ENCODE measurements at places on chromosomes 6 and 20.

DNA sequence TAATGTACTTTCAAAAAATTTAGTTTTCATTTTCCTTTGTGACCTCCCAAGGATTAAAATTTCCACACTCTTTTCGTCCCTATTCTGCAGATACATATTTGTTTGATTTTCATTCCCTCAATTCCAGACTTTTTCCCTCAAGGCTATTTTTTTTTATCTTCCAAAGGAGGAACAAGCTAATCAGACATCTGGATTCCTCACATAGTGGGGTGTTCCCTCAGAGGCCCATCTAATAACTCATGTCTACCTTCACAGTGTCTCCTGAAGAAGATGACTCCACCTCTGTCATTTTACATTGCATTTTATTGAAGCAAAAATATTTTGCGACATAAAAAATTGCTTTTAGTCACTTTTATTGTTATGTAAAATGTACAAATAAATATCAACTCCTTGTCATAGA is 122.2 kb downstream of the RFPL4B start:
- DNase-seq: no peak

DNA sequence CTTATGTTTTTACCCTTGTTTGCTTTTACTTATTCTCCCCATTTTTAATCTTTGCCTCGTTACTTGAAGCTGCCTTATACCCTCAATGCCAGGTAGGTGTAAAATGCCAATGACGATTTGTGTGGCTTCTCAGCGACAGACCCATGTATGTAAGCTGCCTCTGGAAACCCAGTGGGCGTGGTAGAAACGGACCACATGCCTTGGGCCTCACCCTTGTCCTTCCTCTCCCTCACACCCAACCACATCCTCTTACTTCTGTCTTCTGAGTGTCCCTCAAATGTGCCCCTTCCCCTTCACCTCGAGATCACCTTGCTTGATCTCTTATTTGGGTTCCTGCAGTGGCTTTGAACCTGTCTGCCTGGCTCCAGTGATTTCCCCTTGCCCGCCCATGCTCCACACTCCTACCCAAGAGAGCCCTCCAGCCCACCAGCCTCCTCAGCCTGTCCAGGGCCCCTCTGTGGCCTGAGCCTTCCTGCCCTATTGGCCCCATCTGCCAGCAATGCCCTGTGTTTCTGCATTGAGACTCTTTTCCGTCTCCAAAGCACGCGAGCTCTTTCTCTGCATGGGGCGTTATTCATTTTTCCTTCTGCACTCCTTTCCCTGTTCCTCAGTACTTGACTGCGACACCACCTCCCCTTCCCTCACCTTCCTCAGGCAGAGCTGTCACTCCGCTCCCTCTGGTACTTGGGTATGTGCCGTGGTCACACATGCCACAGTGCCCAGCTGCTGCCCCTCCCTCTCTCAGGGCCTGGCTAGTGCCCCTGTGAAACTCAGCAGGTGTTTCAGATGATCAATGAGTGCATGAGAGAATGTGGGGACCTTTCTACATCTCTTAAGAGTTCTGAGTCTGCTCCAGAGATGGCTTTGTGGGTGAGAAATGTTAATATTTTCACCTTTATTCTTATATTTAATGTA is 115.4 kb downstream of the SLX4IP start:
- no peak for DNase-seq

DNA sequence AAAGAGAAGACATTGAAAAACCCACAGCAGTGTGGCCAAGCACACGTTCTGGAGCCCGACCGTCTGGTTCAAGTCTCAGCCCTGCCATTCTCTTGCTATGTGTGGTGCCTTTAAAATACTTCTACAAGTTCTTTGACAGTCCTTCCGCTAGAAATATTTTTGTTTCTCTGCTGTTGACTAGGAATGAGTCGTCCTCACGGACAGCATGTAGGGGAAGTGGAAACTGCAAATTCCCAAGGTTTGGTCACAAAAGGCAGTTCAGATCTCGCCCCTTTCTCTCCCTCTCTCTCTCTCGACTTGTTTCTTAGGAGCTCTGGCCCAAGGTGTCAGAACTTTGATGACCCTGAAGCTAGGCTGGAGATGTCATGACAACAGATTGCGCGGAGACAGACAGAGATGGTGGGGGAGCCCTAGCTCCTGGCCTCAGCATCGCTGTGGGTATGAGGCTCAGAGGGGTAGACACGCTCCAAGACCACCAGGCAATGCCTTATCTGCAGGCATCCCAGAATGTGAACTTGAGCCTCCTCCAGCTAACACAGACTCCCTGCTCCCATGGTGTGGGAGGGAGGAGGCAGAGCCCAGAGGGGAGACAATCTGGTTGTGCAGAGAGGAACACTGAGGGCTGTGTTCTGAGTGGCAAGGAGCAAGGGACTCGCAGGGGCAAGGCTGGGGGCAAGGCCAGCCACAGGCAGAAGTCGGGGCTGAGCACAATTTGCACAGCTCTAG is 368.9 kb upstream of the SULF2 start:
- DNase-seq: no peak

GRCh38 chr6:148317051-148317450 is 25.6 kb upstream of the SASH1 start:
- DNase-seq: no peak

GRCh38 chr6:71258078-71258866 is 30.3 kb upstream of the OGFRL1 start:
- no peak for DNase-seq

- DNase-seq: no peak
Observed at GRCh38 chr6:87799651-87800050, 97.6 kb upstream of the AKIRIN2 start.

- DNase-seq: no peak
Observed at GRCh38 chr20:56032251-56032650, 26.9 kb upstream of the CBLN4 start.

DNA sequence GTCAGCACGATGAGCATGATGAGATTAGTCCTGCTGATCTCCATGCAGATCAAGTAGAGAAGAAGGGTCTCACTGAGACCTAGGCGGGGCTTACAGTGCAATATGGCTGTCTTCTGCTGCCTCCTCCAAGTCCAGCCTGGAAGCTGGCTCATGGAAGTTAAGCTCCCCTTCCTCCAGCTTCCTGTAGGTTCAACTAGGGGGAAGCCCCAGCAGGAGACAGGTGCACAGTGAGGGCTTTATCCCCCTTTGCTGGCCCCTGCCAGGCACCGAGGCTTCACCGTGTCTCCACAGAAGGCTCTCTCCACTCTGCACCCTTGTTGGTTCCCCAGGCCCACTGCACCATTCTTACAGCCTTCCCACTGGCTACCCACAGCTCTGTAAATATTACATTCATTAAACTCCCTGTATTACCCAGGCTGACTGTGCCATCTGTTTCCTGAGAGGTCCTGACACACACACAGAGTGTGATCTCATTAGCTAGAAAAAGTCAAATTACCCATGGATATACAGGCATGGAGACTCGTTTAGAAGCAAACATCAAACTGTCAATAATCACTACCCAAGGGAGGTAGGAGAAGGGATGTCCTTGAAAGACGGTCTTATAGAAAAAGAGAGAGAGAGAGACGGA is 90.4 kb downstream of the SLC2A10 start:
- DNase-seq: no peak

DNA sequence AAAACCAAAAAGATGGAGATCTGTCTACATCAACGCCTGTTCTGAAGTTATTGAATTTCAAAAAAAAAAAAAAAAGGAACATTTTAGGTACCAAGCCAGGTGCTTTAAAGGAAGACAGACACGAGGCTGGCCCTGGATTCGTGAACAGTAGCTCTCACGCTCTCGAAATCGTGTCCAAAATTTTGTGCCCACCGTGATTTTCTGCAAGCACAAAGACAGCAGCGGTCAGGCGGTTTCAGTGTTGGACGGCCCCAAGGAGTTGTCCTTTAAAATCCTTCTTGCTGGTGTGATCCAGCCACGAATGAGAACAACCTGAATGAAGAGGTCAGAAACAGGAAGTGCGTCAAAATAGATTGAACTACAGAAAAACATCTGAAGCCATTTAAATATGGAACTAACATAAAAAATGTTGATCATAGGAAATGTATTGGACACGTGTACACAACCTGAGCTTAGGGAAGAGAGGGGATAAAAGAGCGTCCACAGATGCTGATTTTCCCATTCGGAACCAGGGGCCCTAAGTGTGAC is 78.2 kb downstream of the THBS2 start:
- no peak for DNase-seq

DNA sequence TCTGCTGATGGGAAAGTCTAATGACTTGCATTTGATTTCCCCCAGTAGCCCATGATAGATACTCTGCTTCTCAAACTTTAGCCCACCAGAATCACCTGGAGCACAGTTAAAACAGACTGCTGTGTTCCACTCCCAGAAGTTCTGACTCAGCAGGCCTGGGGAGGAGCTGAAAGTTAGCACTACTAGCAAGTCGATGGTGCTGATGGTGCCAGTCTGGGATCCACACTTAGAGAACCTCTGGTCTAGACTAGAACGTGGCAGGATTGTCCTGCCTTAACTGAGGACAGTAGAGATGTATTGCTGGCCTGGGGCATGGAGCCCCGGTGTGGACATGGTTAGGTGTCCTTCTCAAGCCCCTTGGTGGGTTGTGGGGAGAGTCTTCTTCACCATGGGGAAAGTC is 8.7 kb downstream of the TOX2 start:
- no peak for DNase-seq

GRCh38 chr20:47027042-47027441 is 132.4 kb downstream of the EYA2 start:
- no peak for DNase-seq

- peak; percentile 39 for DNase-seq
Observed at GRCh38 chr20:45011108-45011526, 44.8 kb downstream of the STK4 start.

DNA sequence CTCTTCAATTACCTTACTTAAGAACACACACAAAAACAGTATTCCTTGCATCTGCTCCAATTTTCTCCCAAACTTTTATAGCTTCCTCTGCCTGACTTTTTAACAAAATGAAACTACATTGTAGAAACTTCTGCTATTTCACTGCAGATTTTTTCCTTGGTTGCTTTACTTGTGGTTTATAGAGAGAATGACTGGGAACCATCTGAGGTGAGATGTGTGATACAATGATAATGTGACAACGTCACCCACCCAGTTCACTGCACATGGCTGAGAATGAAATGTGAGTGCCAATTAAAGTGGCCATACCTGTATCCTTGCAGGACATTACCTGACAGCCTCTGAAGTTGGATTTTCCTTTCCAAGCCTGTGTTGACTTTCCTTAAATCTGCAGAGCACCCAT is 258.4 kb downstream of the CD83 start:
- no peak for DNase-seq

- no peak for DNase-seq
Observed at GRCh38 chr6:42392833-42393232, 58.9 kb downstream of the TRERF1 start.

GRCh38 chr6:25411316-25411950 is 132.3 kb downstream of the CARMIL1 start:
- no peak for DNase-seq

GRCh38 chr6:71079677-71080076 is 122.8 kb upstream of the B3GAT2 start:
- no peak for DNase-seq

- no peak for DNase-seq
Observed at GRCh38 chr20:2757001-2757400, 43.4 kb downstream of the CPXM1 start.

- DNase-seq: no peak
Observed at GRCh38 chr20:63847237-63848002, 13.9 kb upstream of the ABHD16B start.

GRCh38 chr6:138601128-138601527 is 101.8 kb upstream of the NHSL1 start:
- no peak for DNase-seq

DNA sequence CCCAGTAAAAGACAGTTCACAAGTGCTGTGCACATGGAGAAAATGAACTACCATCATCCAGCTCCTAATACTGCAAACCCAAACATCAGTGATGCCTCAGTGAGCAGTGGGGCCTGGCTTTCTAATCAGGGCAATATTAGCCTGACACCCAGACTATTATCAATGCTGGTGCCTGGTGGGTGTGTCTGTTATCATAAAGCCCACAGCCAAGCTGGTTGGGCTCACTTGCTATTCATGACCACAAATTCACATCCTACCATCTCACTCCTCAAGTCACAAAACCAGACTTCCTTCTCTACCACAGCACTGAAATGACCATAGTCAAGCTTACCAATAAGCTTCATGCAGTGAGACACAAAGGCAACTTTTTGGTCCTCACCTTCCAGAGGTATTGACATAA is 180.8 kb upstream of the PLN start:
- DNase-seq: no peak

DNA sequence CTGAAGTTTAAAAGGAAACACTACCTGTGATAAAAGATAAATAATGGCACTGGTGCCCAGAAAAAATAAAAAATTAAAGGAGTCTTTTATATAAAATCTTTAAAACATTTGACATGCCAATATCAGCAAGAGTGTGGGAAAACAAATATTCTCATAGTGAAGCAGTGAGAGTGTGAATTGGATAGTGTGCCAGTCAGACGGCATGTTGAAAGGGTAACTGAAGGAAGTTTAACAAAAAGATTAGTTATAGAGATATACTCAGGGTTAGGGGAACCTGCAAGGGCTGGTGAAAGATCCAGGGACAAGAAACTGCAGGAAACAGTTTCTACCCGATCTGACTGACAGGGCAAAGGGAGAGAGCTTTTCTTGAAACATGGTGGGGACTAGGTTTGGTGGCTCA is 22.2 kb upstream of the GMNN start:
- no peak for DNase-seq

GRCh38 chr6:63936399-63936798 is 300.8 kb downstream of the PHF3 start:
- no peak for DNase-seq

DNA sequence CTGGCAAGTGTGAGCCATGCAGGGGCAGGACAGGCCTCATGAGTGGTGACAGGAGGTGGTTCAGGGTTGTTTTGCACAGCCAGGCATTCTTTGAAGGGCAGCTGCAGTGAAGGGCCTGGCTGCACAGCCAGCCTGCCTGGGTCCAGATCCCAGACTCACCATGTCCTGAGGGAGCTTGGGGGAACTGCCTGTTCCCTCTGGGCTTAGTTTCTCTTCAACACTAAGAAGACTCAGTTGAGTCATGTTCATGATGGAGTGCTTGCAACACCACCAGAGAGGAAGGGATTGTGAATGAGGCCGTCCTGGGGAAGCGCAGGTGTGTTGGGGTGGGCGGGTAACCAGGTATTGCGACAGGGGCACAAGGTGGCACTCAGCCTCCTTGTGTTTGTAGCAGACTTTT is 102.4 kb downstream of the CDH26 start:
- DNase-seq: no peak

DNA sequence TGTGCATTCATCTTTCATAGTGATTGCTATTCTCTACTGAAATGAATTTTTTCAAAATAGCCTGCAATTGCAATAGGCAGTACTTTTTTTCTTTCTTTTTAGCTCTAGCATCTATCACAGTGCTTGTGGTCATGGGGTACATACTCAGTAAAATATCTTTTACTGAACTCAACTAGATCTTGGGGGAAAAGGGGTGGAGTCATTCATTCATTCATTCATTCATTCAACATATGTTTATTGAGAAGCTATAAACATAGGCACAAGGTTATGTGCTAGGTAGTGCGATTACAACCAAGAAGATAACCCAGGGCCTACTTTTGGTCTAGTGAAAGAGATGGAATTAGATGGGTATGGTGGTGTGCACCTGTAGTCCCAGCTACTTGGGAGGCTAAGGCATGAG is 1.4 kb upstream of the CDKAL1 start:
- no peak for DNase-seq

GRCh38 chr6:168440520-168441433 is at the start of gene SMOC2:
Gene SMOC2, plus strand, starts transcription at chr6:168441184. Its CDS starts 187 bp downstream, at chr6:168441371.
- no peak for DNase-seq
